ENCODE measurements at places on chromosomes 13 and 19.

DNA sequence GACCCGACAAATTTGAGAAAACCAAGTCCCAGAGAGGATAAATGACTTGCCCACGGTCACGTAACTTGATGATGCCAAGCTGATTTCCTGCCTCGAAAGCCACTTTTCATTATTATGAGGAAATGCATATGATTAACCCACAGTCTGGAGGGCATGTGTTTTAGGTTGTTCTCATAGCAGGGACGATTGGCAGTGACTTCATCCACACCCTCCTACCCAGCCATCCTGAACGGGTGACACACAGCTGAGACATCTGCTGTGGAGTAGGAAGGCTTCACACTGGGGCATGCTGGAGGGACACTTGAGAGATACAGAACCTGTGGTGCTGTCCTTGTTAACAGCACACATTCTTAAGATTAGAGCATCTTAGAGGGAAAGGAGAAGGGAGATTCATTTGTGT lies 65.4 kb upstream of the WDFY2 start:
- DNase-seq = peak; percentile 67

DNA sequence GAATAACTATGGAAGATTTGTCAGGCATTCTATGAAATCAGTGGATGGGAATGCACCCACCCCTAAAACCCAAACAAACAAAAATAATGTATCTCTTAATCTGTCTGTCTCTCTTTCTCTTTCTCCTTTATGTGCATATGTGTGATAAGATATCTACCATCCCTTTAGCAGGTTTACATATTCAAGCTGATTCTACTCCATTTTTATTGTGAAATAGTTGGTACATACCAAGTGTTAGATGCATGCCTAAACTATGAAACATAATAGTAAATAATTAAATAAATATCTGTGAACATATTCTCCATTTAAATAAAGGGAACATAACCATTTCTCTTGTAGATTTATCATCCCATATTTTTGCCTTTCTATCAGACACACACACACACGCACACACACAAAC lies 121.8 kb upstream of the PCDH9 start:
- DNase-seq = no peak

DNA sequence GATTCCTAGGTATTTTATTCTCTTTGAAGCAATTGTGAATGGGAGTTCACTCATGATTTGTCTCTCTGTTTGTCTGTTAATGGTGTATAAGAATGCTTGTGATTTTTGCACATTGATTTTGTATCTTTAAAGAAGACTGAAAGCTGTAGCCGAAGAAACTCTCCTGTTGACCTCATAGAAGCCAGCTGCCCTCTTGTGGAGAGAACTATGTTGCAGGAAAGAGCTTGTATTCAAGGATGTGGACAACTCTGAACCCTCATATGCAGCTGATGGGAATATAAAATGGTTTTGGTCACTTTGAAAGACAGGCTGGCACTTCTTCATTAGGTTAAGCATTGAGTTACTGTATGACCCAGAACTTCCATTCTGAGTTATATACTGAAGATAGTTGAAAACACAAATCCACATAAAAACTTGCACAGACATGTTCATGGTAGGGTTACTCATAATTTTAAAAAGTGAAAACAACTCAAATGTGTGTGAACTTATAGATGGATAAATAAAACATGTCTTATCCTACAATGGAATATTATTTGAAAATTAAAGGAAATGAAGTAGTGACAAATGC lies 65.8 kb upstream of the SLITRK6 start:
- no peak for DNase-seq

DNA sequence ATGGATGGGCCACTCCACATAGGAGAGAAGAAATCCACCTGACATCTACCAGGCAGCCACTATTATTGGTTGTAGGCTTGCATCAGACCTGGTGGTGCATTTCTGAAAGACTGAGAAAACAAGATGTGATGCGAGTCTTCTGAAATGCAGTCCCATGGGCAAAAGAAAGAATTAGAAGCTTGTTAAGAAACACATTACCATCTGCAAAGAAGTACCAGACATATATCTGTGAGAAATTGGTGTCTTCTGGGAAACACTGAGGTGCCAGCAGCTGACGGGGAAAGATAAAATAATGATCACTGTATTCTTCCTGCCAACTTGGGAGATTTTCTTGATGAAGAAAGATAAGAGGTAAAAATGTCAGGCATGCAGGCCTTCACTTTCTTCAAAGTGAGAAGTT lies 14.4 kb downstream of the AMER2 start:
- no peak for DNase-seq

- DNase-seq = no peak
Observed at GRCh38 chr19:40889366-40889765, 7.3 kb upstream of the CYP2A7 start.

- no peak for DNase-seq
Observed at GRCh38 chr13:110683203-110683883, 22.6 kb downstream of the CARS2 start.

- DNase-seq = peak; percentile 91
Observed at GRCh38 chr19:13796301-13797057, 1.2 kb downstream of the ZSWIM4 start.

DNA sequence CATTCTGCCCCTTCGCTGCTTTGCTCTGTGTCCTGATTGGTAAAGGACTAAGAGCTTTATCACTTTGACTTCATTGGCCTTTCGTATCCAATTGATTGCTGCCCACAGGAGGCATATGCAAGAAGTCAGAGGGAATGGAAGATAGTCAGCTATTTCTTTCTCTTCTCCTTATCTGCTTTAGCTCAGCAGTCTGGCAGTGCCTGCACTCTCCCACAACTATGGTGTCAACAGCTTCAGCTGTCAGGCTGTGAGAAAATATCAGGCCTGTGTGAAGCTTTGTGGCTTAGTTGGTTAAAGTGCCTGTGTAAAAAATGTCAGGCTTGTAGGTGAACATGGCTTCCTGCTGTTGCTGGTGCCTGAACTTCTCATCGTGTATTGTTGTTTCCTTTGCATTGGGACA lies 243.0 kb downstream of the PCDH17 start:
- no peak for DNase-seq

DNA sequence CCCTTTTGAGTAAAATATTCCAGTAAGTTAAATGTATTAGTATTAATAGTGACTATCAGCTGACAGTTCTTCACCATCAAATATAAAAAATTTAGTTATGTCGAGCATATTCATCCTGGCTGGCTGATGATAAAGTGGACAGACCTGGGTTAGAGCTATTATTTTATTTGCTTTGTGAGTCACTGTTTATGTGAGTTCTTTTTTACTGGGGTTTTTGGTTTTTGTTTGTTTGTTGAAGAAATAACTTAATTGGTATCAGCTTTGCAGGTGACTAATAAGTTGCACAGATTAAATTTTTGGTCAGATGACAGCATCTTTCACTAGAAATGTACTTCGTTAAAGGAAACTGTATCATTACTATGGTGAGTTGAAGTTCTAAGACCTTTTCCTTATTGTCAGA lies 224.7 kb downstream of the GGACT start:
- DNase-seq = no peak

DNA sequence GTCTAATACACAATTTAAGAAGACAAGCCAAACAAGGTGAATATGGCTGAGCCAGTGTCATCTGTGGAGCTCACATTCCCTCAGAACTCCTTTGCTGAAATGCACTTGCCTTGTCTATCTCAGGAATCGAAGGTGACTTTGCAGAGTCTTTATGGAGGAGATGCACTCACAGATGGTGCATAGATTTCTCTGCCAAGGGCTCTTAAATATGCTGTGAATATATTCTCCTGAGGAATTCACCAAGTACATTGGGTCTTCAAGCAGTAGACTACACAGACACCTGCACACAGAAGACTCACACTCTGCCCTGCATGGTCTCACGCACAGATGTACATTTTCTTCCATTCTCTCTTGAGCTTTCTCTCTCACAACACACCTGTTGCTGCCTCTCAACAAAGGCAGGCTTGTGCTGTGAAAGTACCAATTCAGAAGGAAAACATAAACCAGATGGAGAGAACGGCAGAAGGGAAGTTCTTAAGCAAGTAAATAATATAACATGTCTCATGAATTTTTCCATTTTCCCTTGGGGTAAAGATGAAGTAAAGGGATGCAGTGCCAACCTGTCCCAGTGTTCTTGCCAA lies 174.7 kb downstream of the DLEU7 start:
- DNase-seq = no peak

DNA sequence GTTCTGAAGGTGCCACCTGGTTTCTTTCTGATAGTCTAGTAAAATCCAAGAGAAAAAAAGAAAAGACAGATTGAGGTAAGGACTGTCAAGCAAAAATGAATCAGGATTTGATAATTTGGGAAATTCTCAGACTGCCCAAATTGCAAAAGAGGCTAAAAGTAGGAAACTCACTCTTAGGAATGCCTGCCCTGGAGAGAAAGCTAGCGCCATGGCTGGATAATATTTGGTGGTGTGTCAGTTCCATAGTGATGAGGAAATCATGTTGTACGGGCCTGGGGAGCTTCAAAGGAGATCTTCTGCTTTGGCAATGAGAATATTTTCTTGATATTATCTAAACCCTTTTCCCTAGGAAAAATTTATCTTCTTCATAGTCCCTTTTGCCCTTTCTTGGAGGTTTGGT lies 1008.1 kb upstream of the SLC10A2 start:
- no peak for DNase-seq

DNA sequence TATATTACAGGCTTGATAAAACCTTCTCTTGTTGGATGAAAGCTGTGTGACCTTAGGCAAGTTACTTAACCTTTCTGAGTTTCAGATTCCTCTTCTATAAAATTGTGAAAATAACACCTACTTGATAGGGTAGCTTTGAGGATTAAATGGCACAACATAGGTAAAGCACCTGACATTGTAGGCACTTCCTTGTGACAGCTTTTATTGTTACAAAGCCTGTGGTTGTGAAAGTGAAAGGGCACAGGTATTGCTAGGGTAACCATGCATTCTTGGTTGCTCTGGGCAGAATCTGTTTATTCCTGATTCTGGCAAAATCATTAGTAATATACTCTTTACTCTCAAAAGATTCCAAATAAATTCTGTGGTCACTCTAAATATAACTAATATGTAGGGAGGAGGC lies 493.4 kb downstream of the OLFM4 start:
- no peak for DNase-seq

DNA sequence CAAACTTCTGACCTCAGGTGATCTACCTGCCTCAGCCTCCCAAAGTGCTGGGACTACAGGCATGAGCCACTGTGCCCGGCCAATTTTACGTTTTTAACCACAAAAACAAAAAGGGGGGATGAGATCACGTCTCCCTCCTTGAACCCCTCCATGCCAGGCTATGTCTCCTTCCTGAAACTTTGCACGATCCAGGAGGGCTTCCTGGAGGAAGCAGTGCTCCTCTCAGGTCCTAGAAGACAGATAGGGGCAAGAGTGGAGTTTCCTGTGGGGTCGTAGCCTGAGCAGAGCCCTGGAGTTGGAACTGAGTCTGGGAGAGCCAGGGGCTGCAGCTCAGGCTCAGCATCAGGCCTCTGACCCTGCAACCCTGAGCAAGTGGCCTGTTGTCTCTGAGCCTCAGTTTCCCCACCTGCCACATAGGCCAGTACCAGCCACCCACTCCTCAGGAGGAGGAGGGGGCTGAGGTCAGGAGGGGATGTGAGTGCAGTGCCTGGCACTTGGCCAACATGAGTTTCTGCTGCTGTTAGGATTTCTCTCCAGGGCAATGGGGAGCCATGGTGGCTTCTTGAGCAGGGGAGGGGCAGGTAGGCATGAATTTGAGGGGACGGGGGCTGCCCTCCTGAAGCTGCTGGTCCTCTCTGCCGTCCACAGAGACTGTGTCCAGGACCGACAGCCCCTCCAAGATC lies 16.0 kb downstream of the APBA3 start:
- no peak for DNase-seq

Measured in AG08395 (cell line).